ENCODE measurements at places on chromosomes 11 and 22.

DNA sequence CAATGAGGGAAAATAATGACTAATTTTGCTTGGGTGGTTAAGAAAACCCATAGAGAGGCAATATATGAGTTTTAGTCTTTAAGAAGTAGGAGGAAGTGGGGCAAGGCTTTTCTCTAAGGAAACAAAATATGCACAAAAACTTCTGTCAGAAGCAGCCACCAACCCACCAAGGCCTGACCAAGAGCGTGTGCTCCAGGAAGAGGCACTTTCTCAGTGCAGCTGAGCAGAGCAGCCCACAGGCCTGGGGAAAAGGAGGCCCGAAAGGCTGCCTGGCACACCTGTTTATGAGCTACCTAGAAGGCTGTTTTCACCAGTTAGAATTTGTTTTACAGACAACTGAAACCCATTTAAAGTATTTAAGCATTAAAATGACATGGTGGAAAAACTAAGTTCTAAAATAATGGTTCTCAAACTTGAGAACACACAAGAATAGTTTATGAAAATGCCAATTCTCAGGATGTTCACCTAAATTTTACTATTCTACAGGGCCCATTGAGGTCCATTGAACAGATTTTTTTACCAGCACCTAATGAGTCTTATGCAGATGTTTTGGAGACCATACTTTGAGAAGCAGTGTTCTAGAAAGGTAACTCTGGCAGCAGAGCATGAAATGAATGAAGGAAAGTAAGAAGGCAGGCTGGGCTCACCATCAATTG, 160.5 kb upstream of the DDI1 start:
- DNase-seq, result no peak

GRCh38 chr11:63876616-63877015, 37.7 kb downstream of the MARK2 start:
- DNase-seq, result no peak

DNA sequence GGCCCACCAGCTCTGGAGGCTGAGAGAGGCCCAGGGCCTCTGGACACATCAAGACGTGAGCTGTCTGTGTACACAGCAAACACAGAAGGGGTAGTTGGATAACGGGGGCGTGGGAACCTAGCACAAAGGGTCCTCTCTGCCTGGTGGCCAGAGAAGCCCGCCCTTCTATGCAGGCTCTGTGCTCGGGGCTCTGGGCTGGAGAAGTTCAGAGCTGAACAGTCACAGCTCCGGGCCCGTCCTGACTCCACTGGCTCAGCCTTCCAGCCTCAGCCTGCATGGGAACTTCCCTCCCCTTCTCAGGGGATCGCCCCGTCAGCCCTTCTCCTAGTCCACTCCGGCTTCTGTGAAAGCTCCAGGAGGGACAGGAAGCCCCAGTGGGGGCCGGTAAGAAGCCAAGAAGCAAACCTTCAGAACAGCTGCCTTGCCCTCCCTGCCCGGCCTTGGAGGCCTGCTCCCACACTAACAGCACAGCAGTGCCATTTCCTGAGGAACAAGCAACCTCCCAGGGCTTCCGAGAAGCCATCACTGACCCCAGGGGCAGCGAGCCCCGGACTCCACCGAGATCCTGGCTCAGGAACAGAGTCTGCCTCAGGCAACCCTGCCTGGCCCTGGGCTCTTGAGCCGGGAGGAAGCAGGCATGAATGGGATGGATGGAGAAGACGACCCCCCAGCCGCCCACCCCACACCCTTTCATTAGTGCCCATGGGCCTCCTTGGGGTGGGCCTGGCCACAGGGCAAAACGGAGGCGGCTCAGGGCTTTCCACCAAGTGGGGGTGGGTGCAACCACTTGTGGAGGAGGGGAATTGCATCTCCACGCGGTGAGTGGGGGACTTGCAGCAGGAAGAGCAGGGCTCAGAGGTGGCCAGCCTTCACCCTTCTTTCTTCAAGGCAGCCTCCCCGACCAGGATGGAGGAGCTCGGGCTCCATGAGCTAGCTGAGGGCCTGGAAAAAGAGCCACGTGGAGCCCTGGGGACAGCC, 119.8 kb downstream of the ST3GAL4 start:
- DNase-seq, result no peak

GRCh38 chr22:22161924-22162851, 82.4 kb upstream of the VPREB1 start:
- DNase-seq, result no peak
